ENCODE measurements at places on chromosomes 2 and 18. TPM values are rescaled to one million over a fixed set of nuclear protein-coding genes. Genes with fewer than 3 reads are reported as not detected.

GRCh38 chr2:43067254-43068040 is 159.0 kb downstream of the ZFP36L2 start:
- DNase-seq: no peak

DNA sequence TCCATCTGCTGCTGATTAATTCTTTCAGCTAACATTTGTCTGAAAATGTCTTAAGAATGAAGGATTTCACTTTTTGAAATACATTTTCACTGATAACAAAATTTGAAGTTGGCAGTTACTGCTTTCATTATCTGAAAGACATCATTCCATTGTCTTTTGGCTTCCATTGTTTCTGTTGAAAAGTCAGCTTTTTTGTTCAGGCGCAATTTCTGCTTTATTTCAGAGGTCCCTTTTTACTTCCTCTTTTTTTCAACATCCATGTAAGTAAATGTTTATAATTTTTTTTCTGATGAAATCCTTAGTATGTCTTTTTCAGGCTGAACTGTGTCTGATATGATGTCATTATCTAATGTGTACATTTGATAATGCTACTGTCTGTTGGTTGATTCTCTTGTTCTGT is 184.2 kb downstream of the RND3 start:
- DNase-seq: no peak

GRCh38 chr18:27769152-27769551 is 407.8 kb downstream of the CDH2 start:
- DNase-seq: no peak

Gene DTNA
- 31.0 TPM for total RNA-seq

Gene TMEM214
- 59.9 TPM for total RNA-seq
